ENCODE measurements at places on chromosomes 3 and 15.

GRCh38 chr3:140906785-140907184 lies 34.9 kb upstream of the SLC25A36 start:
- DNase-seq, result no peak

- DNase-seq, result no peak
Observed at GRCh38 chr3:184808021-184808420, 3.9 kb upstream of the VPS8 start.

DNA sequence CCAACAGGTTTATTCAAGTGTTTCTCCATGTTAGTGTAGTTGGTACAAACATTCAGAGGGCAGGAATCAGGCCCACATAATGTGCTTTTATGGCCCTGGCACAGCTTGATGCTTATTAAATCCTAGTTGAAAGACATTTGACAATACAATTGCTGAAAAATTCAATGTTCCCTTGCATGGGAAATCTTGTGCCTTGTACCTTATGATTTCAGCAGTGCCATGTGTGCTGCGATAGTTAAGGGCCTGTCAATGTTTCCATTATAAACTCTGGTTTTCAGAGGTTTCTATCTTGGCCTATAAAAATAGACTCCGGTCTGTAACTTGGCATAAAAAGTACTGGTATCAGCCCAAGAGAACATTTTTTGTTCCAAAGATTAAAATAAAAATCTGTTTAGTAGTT lies 207.2 kb downstream of the TBC1D5 start:
- DNase-seq, result no peak

GRCh38 chr3:30453360-30454039 lies 152.9 kb upstream of the TGFBR2 start:
- no peak for DNase-seq

DNA sequence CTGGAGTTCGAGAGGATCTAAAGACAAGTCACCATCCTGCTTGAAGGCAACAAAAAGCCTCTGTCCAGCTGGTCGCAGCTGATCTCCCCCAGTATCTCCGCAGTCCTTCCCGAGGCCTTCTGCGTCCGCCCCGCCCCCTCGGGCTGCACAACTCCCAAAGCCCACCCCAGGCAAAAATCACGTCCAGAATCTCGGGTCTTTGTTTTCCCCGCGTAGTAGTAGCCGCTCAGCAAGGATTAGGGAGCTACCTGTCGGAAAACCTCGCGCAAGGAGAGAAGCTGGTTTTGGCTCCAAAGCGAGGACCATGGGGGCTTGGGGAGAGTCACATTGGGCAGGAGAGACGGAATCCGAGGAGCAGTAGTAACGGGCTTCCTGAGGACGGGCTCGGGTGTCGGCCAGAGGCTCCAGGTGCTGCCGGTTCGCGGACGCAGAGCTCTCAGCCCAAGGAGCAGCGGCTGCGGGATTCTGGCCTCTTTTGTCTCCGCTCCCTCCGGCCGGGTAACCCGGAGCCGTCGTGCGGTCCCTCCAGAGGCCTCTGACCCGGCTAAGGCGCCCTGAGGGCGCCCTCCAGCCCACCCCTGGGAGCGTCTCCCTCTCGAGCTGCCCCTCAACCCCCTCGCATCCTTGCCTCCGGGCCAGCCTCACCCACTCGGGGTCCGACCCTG lies 401 bp downstream of the ZSCAN29 start:
- no peak for DNase-seq

GRCh38 chr3:69659180-69659910 lies 79.9 kb upstream of the MITF start:
- DNase-seq, result no peak

Measured in activated CD8-positive, alpha-beta memory T cell treated with anti-CD3 and anti-CD28 coated beads for 4 hours (primary cell).